ENCODE measurements at places on chromosomes 13 and 19.

DNA sequence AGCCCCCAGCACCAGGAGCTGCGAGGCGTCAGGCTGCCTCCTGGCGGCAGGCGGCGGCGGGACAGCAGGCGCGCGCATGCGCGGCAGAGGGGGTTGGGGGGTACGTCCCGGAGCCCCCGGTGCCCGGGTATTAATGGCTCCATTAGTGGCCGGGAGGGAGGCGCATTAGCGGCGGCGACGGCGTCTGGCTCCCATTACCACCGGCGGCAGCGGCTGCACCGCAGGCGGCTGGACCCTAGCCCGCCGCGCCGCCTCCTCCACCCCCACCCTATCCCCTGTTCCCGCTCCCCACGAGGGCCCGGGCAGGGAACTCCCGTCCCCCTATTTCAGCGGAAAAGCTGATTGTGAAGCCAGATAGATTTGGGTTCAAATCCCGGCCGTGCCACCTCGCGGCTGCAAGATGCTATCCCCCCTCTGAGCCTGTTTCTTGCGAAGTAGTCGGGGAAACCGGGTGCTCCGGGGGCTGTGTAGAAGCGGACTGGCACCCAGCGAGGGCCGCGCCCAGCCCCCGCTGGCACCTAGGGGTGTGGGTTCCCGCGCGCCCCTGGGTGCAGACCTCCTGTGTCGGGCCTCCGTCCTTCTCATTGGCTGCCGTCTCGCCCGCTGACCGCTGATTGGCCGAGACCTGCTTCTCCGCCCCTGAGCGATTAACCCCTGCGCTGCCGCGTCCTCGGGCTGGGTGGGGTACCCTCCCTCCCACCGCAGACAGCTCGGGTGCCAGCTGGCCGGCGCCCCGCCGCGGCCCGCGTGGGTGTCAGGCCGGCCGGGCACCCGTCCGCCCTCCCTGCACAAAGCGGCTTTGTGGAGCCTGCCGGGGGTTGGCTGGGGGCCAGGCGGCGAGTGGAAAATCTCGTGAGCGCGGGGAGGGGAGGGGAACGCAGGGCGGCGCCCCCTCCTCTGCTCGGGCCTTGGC lies 11.1 kb downstream of the CIC start:
- DNase-seq: peak; percentile 72

DNA sequence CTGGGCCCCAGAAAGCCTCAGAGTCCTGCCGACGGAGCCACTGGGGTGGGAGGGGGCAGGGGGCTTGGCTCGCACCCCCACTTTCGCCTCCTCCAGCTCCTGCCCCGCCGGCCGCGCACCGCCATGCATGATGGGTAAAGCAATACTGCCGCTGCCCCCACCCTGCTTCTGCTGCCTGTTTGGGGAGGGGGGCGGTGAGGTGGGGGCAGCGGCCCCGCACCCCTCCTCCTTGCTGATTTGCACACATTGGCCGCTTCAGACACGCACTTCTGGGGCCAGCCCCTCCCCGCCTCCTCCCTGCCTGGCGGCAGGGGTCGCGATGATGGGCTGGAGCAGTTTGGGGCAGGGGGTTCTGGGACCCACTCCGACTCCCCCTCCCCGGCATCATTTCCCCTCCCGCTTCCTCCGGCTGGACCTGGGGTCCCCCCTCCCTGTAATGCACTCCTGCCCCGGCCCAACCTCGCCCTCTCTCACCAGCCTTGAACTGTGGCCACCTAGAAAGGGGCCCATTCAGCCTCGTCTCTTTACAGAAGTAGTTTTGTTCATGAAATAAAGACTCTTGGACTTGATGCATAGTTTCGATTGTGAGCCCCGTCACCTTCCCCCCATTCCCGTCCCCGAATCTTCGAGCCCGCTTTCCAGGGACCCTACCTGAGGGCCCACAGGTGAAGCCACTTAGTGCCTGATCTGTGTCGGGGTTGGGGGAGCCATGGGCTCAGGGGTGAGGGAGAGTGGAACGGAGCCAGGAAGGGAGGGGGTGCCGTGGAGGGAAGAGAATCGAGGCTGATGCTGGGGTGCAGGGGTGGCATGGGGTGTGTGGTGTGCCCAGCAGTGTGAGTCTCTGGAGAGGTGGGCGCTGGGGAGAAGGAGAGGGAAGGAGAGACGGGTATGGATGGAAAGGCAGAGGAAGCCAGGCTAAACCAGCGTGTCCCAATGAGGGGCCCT lies 1.4 kb upstream of the HPN start:
- no peak for DNase-seq

DNA sequence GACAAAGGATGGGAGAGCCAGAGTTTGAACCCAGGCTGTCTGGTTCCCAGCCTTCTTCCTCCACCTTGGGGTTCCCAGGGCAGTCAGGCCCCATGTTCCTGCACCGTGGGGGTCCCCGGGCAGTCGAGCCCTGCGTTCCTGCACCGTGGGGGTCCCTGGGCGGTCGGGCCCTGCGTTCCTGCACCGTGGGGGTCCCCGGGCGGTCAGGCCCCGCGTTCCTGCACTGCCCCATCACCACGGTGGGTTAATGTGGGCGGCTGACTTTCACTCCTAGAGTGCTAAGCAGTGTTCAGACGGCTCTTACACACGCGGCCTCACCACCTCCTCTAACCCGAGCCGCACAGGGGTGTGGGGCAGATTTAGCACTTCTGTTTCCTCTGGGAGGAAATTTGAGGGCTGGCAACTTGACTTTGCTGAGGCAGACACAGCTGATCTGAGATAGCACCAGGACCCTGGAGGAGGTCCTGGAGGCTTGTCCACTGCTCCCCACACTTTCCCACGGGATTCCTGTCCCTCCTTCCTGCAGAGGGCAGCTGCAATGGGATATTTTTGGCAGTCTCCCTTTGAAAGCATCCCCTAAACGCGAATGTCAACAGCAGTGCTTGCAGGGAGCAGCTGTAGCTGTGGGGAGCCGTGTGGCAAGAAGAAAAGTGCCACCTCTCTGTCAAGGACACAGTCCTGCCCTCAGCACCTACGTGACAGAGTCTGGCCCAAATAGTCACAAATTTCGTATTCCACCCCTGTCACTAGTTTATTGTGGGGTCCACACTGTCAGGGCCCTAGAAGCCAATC lies 239.4 kb downstream of the TEX29 start:
- DNase-seq: no peak

DNA sequence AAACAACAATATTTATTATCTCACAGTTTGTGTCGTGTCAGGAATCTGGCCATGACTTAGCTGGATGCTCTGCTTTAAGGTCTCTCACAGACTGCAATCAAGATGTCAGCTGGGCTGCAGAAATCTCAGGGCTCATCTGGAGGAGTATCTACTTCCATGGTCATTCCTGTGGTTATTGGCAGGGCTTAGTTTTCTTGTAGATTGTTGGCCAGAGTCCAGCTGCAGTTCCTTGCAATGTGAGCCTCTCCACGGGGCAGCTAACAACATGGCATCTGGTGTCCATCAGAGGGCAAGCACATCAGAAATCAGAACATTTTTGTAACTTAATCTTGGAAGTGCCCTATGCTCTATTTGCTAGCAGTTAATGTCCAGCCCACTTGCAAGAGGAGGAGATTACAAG lies 45.7 kb upstream of the TDRD3 start:
- DNase-seq: no peak

DNA sequence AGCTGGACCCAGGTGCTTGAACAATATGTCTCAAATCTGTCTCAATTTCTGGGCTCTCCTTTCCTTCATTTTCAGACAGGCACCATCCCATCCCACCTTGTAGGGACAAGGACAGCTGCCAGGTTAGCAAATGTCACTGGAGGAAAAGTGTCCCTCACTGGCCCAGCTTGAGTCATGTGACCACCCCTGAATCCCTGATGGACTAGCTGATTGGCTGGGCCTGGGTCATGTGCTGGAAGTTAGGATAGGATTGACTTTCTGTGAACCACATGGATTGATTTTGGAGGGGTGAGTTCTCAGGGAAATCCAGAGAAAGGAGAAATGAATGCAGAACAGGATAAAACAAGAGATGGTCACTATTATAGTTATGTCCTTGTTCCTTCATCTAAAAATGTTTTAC lies 28.2 kb upstream of the FXYD3 start:
- no peak for DNase-seq

- DNase-seq: peak; percentile 30
Measured at GRCh38 chr19:17681505-17682125, 6.5 kb downstream of the UNC13A start.

GRCh38 chr19:43309466-43309865 lies 40.1 kb upstream of the PSG9 start:
- no peak for DNase-seq

DNA sequence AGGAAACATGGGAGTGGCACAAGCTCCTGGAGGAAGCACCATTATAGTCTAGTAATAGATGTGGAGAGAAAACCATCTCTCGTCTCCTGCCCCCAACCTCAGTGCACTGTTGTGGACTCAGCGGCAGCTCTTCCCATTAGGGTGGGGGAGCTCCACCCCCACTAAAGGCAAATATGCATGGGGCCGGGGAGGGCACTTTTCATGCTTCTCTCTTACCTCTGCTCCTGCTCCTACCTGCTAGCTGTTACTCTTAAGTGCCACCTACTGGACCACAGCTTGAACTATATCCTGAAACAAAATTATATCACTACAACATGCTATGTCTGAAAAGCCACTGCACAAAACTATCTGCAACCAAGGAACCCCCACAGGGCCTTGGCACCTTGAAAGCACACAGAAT lies 112.6 kb upstream of the DACH1 start:
- DNase-seq: no peak

GRCh38 chr19:8361921-8362793 lies 1.8 kb upstream of the ANGPTL4 start:
- DNase-seq: no peak

- no peak for DNase-seq
Measured at GRCh38 chr13:101955764-101956163, 446.1 kb downstream of the FGF14 start.

GRCh38 chr13:32443111-32443510 lies 15.2 kb upstream of the N4BP2L1 start:
- no peak for DNase-seq

- DNase-seq: no peak
Measured at GRCh38 chr13:20390526-20391175, 135.0 kb downstream of the CRYL1 start.

DNA sequence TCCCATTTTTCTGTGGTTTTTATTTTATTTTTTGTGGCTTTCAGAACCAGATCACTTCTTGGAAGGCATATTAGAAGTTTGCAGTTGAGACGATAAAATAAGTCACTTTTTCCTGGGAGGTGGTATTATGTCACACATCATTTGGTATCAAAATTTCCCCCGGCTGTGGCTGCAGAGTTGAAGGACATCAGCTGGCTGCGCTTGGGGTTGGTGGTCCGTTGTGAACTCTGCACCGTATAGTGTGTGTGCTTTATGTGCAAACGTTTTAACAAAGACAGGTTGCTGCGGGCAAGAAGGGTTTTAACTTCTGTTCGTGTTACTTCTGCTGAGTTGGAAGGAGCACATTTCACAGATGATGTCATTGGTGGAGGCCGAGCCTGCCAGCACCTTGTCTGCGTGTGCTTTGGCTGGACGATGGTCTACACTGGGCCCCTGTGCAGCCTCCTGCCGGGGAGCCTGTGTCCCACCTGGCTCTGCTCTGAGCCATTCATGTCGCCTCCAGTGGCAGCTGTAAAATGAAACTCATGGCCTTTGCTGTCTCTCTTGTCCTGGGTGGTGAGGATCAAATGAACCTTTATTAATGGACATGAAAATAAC lies 9.6 kb downstream of the ATP11A start:
- DNase-seq: no peak

DNA sequence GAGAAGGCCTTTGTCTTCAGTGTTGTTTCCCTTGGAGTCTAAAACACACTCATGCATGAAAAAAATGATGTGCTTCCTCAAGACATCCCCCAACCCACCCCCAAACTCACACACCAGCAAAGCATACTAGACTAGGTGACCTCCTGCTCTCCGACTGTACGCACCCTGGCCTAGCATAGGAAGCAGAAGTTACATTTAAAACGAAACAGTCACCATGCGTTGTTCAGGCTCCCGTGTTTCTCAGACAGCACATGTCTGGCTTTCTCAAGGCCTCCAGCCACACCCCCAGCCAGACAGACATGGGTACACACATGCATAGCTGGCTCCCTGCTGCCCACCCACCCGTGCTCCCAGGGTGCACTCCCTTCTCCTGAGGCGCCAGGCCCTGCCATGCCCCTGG lies 28.7 kb upstream of the C1QTNF9 start:
- no peak for DNase-seq

DNA sequence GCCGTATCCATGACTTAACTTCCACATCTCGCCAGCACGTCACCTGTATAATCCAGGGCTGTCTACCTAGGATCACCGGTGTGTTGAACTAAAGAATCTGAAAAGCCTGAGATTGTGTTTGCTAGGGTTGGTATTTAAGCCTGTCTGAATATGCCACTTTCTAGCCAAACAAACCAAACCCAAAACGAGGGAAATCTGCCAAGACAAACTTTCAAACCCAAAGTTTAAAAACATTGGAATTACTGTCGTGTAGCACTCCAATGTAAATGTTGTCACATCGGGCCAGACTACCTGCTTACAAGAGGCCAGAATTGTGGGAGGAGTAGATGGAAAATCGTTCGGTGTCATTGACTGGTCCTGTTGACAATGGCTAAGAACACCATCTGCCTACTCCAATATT lies 747.8 kb downstream of the EFNB2 start:
- no peak for DNase-seq

DNA sequence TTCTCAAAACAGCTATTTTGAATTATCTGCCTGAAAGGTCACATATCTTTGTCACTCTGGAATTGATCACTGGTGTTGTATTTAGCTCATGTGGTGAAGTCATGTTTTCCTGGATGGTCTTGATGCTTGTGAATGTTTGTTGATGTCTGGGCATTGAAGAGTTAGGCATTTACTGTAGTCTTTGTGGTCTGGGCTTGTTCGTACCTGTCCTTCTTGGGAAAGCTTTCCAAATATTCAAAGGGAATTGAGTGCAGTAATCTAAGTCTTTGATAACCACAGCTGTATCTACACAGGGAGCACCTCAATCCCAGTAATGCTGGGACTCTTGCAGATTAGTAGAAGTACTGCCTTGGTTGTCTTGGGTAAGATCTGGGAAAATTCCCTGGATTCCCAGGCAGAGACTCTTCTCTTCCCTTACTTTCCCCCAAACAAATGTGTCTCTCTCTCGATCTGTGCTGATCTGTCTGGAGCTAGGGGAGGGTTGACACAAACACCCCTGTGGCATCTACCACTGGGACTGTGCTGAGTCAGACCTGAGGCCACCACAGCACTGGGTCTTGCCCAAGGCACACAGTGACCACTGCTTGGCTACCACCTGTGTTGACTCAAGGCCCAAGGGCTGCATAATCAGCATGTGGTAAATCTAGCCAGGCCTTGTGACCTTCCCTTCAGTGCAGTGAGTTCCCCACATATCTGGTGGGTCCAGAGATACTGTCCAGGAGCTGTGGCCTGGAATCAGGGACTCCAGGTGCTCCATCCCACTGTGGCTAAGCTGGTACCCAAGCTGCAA lies 5.5 kb upstream of the CYP4F3 start:
- DNase-seq: no peak

- no peak for DNase-seq
Measured at GRCh38 chr19:37725181-37725580, 5.6 kb upstream of the ZNF607 start.
